ENCODE measurements at places on chromosomes 1 and 21. TPM values are rescaled to one million over a fixed set of nuclear protein-coding genes. Genes with fewer than 3 reads are reported as not detected.

DNA sequence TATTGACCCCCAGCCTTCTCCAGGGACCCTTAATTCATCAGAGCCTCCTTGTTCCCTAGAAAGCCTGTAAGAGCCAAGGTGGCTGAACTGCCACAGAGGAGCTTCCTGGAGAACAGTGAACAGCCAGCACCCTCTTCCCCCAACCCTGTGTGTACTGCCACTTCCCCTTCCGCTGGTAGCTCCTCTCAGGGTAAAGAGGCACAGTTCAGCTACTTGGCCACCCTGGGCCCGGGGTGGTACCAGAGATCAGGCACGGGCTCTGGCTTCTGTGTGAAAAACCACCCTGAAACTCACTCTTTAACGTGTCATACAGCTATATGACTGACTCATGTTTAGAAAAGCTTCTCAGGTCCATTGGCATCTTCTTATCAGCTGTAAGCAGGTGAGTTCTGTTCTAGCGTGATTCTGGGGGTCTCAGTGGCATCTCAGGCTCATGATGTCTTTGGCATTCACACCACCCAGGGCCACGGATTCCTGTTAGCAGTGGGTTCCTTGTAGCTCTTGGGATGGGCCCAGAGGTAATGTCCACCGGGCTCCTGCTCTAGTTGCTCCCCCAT, 22.4 kb downstream of the ARMH1 start:
- no peaks in the 10 kb centered on the region for H3K36me3 ChIP-seq
- no peak overlapping the region for H3K27ac ChIP-seq
- no peak overlapping the region for H3K4me3 ChIP-seq
- H3K27me3 ChIP-seq, result no peaks in the 10 kb centered on the region

GRCh38 chr1:5120559-5120958, 466.1 kb downstream of the AJAP1 start:
- H3K27me3 ChIP-seq, result peaks cover 9% of the 10 kb centered on the region
- no peak for DNase-seq
- H3K4me1 ChIP-seq, result no peaks in the 10 kb centered on the region

DNA sequence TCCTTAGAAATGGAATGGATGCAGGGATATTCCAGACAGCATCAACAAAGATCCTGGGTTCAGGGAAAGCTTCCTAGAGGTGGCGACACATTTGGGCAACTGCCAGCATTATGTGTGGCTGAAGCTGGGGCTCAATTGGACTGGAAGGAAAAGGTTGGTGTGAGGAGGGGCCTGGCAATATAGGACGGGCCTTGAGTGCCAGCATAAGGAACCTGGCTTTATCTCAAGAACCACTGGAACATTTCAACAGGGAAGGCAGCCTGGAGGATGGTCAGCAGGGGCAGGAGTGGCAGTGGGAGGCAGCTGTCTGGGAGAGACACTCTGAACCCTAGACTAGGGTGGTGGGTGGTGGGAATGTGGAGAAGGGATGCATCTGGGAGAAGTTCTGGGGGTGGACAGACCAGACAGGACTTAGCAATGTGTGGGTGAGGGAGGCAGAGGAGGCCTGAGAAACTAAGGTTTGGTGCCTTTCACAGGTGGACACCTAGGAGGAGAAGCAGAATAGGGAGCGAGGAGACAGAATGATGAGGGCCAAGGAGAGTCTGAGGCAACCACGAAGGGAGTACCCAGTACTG, 3.5 kb downstream of the SH3BGRL3 start:
- no peak for DNase-seq
- H3K27ac ChIP-seq, result peak overlapping the region; percentile 89
- peaks cover 93% of the 10 kb centered on the region for H3K4me1 ChIP-seq
- H3K27me3 ChIP-seq, result no peaks in the 10 kb centered on the region
- H3K4me3 ChIP-seq, result no peak overlapping the region
- H3K36me3 ChIP-seq, result peaks cover 6% of the 10 kb centered on the region

- DNase-seq, result no peak
- H3K4me3 ChIP-seq, result no peak overlapping the region
- no peaks in the 10 kb centered on the region for H3K36me3 ChIP-seq
- H3K27me3 ChIP-seq, result no peaks in the 10 kb centered on the region
- no peak overlapping the region for H3K27ac ChIP-seq
Measured at GRCh38 chr1:199861020-199861795, 166.3 kb upstream of the NR5A2 start.

DNA sequence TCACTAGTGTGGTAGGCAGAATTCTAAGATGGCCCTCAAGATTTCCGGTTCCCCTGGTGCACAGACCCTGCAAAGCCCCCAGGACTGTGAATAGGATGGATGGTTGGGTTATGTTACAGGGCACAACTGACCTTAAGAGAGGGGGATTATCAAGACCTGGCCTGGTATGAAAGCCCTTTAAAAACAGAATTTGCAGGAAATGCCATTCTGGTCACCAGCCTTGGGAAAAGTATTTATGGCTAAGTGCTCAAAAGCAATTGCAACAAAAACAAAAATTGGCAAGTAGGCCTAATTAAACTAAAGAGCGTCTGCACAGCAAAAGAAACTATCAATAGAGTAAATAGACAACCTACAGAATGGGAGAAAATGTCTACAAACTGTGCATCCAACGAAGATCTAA, 144.7 kb upstream of the EDN2 start:
- H3K27ac ChIP-seq, result no peak overlapping the region
- no peaks in the 10 kb centered on the region for H3K36me3 ChIP-seq

DNA sequence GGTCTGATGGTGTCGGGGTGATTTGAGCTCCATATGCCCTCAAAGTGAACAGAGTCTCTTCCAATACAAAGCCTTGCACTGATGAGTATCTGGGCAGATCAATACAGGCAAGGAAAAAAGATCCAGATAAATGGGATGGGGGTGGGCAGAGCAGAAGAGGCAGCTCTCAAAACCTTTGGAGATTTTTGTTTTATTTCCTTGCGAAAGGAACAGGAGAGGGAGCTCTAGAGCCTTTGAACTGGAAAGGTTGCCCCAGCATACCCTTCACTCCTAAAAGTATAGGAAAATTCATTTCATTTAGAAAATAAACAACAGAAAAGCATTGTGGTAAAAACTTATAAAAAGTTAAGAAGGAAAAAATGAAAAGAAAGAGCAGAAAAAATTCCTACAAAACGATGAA, 31.4 kb upstream of the OLIG2 start:
- H3K4me1 ChIP-seq, result no peaks in the 10 kb centered on the region
- H3K36me3 ChIP-seq, result no peaks in the 10 kb centered on the region
- H3K27ac ChIP-seq, result no peak overlapping the region
- no peaks in the 10 kb centered on the region for H3K27me3 ChIP-seq

DNA sequence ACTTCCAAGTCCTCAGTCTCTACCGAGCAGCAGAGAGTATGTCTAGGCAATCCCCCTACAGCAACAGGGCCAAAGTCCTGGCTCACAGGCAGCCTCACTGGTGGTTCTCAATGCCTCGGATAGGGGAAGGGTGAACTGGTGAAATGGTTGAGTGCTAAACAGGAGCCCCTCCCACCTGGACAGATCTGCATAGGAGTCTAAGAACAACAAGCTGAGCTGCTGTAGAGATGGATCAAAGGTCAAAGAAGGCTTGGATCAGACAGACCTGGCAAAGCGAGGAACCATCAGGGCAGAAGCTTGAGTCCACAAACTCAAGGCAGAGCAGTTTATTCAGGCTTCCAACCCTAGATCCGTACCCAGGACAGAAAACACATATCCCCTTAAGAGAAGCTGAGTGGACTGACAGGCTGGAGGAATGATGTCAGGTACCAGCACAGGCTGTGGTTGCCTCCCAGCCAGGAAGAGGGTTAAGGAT, 31.8 kb downstream of the RABIF start:
- H3K36me3 ChIP-seq, result no peaks in the 10 kb centered on the region
- no peak overlapping the region for H3K4me3 ChIP-seq
- no peak for DNase-seq
- peaks cover 8% of the 10 kb centered on the region for H3K4me1 ChIP-seq
- H3K27me3 ChIP-seq, result no peaks in the 10 kb centered on the region
- H3K27ac ChIP-seq, result no peak overlapping the region

DNA sequence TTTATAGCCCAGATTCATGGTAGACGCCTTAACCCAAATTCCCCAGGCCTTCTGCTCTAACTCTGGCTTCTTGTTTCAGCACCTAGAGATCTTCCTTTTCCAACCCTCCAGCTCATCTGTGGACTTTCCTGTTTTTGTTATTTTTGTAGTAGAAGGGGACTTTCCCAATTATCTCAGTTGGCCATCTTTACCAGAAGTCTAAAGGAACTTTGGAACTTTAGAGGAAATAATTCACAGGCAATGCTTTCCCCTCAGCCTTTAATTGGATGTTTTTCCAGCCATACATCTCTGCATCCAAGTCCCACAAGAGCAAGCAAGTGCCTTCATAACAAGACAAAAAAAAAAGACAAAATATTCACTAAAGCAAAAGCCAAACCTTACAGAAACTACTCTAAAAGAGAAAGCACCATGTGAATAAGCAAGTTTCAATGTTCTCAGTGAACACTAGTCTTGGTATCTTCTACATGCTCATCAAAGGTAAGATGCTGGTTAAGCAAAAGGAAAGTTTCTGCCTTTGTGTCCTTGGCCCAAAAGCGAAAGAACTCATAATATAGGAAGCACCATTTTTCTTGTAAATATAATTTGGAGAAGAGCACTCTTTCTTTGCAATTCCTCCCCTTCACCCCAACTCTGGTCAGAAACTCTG, 377.3 kb downstream of the SETD4 start:
- no peak overlapping the region for H3K4me3 ChIP-seq
- no peak overlapping the region for H3K27ac ChIP-seq
- no peaks in the 10 kb centered on the region for H3K4me1 ChIP-seq
- no peaks in the 10 kb centered on the region for H3K36me3 ChIP-seq
- DNase-seq, result no peak

DNA sequence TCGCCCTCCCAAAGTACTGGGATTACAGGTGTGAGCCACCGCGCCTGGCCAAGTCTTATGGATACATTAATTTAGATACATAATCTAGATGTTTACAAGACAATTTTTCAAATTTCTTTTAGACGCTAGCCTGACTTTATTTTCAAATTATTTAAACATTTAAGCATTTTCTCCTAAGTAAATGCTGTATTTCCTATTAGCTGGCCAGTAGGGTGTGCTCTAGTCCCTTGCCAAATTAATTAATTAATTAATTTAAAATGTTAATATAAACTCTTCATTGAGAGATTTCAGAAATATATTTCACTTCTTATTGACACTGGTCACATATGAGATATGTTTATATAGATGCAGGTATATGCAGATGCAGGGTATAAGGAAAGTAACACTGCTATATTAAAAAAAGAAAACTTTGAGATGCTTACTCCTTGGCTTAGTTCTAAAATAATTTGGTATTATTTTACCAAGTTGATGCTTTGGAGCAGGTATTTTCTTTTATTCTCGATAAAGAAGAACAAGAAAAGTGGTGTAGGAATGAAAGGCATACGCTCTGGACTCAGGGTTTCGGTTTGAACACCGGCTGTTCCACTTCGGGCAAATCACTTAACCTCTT, 5.2 kb upstream of the ERRFI1 start:
- no peaks in the 10 kb centered on the region for H3K27me3 ChIP-seq
- H3K36me3 ChIP-seq, result no peaks in the 10 kb centered on the region
- no peak for DNase-seq
- peak overlapping the region; percentile 96 for H3K27ac ChIP-seq
- H3K4me1 ChIP-seq, result peaks cover 22% of the 10 kb centered on the region

- H3K4me3 ChIP-seq, result no peak overlapping the region
- DNase-seq, result no peak
- no peaks in the 10 kb centered on the region for H3K27me3 ChIP-seq
- H3K36me3 ChIP-seq, result no peaks in the 10 kb centered on the region
Measured at GRCh38 chr1:198649968-198650338, 11.1 kb downstream of the PTPRC start.

- no peak for DNase-seq
- H3K27ac ChIP-seq, result no peak overlapping the region
- no peak overlapping the region for H3K4me3 ChIP-seq
Measured at GRCh38 chr1:166570954-166571353, 268.3 kb upstream of the POGK start.

GRCh38 chr1:200520735-200521134, 99.8 kb downstream of the KIF14 start:
- H3K27me3 ChIP-seq, result no peaks in the 10 kb centered on the region
- H3K4me3 ChIP-seq, result no peak overlapping the region
- H3K36me3 ChIP-seq, result no peaks in the 10 kb centered on the region
- H3K4me1 ChIP-seq, result no peaks in the 10 kb centered on the region
- DNase-seq, result no peak
- no peak overlapping the region for H3K27ac ChIP-seq

DNA sequence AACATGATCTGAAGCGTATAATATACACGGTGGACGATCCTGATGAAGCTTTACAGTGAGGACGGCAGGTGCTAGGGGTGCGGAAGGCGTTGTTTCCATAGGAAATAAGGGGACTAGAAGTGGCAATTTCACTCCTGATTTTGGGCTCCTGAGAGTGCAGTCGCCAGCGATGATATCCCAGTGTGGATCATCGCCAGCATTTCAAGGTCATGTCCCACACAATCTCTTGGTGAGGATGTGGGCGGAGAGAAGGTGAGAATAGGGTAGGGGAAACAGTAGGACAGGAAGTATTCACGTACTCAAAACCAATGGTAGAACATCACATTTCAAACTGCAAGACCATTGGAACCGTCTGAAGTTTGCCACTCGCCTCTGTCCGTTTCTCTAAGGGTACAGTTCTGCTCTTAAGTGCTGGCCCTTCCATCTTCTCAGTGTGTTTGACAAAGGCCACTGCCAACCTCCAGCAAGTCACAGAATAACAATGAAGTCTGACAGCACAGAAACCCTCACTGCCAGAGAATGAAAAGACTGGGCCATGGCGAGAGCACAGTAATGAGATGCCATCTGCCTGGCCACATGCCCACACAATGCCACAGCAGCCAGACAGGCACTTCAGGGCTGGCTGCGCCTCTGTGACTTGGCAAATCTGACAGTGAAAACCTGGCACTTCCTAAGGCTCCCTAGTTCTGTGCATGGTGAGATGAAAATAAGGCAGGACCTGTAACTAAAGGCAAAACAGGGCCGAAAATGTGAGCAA, 27.9 kb downstream of the PCSK9 start:
- H3K4me1 ChIP-seq, result peaks cover 47% of the 10 kb centered on the region
- DNase-seq, result no peak
- peaks cover 19% of the 10 kb centered on the region for H3K36me3 ChIP-seq
- no peaks in the 10 kb centered on the region for H3K27me3 ChIP-seq
- H3K4me3 ChIP-seq, result no peak overlapping the region
- peak overlapping the region; percentile 27 for H3K27ac ChIP-seq

DNA sequence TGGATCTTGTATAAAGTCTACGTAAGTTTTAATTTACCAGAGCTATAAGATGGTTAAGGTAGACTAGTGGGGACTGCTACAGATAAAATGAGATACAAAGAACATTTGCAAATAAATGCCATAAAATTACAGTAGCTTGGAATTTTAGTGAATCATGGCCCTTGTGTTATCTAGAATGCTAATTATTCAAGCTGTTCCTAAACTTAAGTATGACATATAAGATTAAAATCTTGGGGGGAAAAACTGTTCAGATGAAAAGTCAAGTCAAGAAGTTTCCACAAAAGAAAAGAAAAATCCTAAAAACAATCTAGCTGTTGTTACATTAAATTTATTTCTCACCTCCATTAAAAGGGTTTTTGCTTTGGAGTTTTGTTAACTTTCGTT, 51.7 kb downstream of the SIM2 start:
- H3K27ac ChIP-seq, result peak overlapping the region; percentile 34
- peaks cover 6% of the 10 kb centered on the region for H3K36me3 ChIP-seq
- H3K4me3 ChIP-seq, result no peak overlapping the region
- no peak for DNase-seq
- H3K4me1 ChIP-seq, result peaks cover 17% of the 10 kb centered on the region

- peak overlapping the region; percentile 72 for H3K27ac ChIP-seq
- H3K27me3 ChIP-seq, result no peaks in the 10 kb centered on the region
- DNase-seq, result peak; percentile 95
Measured at GRCh38 chr1:201649761-201650622, 111.1 kb downstream of the NAV1 start.

RAB42 gene
- 3.7 TPM for total RNA-seq

ASCL5 gene
- not detected for total RNA-seq

LCE2C gene
- total RNA-seq, result not detected

GNG4 gene
- 0.42 TPM for total RNA-seq

FMO5 gene
- 2.9 TPM for total RNA-seq

HOOK1 gene
- total RNA-seq, result 0.33 TPM

DRAXIN gene
- total RNA-seq, result under 0.01 TPM

RNU1-2 gene
- not detected for total RNA-seq

ERRFI1 gene
- total RNA-seq, result 541 TPM
